ENCODE measurements at places on chromosomes 12 and 14. TPM values are rescaled to one million over a fixed set of nuclear protein-coding genes. Genes with fewer than 3 reads are reported as not detected.

Gene PTGDR
- total RNA-seq = not detected

Gene TMEM229B
- 3.3 TPM for total RNA-seq

- H3K36me3 ChIP-seq = no peaks in the 10 kb centered on the region
- no peak overlapping the region for H3K27ac ChIP-seq
- no peak overlapping the region for H3K4me3 ChIP-seq
- no peak for DNase-seq
Measured at GRCh38 chr14:69877492-69877891, 1.7 kb upstream of the SMOC1 start.

Gene SOS2
- 32.0 TPM for total RNA-seq

GRCh38 chr12:132689227-132689626, 1.8 kb downstream of the PXMP2 start:
- no peaks in the 10 kb centered on the region for H3K36me3 ChIP-seq
- peaks cover 16% of the 10 kb centered on the region for H3K4me1 ChIP-seq
- no peak for DNase-seq
- no peak overlapping the region for H3K27ac ChIP-seq
- no peaks in the 10 kb centered on the region for H3K27me3 ChIP-seq

Gene BDKRB2
- total RNA-seq = not detected
